ENCODE measurements at places on chromosomes 7 and 10. TPM values are rescaled to one million over a fixed set of nuclear protein-coding genes. Genes with fewer than 3 reads are reported as not detected.

Gene IKZF1
- not detected for total RNA-seq

Gene DRGX
- total RNA-seq = not detected

Gene FEZF1
- not detected for total RNA-seq

Gene NFE2L3
- total RNA-seq = not detected

Gene DLG5
- total RNA-seq = 25.0 TPM

Gene TFR2
- total RNA-seq = 0.20 TPM

Gene KCP
- 0.20 TPM for total RNA-seq

Gene CAMK2B
- total RNA-seq = 0.98 TPM

Gene RHOBTB1
- total RNA-seq = 5.5 TPM

Gene RAMP3
- not detected for total RNA-seq

Gene SORBS1
- total RNA-seq = 0.20 TPM

Gene ANXA8L1
- not detected for total RNA-seq

Gene CYREN
- 44.4 TPM for total RNA-seq

Gene HOXA11
- 4.8 TPM for total RNA-seq

Gene UBTD1
- total RNA-seq = 15.8 TPM

Gene GPRIN2
- total RNA-seq = not detected
